MV-4-11 (cell line): ENCODE measurements at places on chromosomes 4 and X.

DNA sequence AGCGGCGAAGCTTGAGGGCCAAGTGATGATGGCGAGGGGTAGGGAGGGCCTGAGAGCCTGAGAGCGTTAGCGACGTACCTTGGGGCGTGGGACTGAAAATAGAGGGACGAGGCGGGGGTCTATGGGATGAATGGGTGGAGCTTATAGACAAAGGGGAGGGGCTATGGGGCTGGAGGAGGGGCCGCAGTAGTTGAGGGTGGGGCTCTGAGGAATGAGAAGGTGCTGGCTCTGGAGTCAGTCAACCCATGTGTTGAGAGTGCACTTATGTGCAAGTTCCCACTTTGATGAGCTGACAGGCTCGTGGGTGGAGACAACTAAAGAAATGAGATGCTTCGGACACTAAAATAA, 488 bp downstream of the TBC1D25 start:
- DNase-seq: peak; percentile 29

GRCh38 chr4:141587897-141588296, 48.5 kb upstream of the IL15 start:
- no peak for DNase-seq

DNA sequence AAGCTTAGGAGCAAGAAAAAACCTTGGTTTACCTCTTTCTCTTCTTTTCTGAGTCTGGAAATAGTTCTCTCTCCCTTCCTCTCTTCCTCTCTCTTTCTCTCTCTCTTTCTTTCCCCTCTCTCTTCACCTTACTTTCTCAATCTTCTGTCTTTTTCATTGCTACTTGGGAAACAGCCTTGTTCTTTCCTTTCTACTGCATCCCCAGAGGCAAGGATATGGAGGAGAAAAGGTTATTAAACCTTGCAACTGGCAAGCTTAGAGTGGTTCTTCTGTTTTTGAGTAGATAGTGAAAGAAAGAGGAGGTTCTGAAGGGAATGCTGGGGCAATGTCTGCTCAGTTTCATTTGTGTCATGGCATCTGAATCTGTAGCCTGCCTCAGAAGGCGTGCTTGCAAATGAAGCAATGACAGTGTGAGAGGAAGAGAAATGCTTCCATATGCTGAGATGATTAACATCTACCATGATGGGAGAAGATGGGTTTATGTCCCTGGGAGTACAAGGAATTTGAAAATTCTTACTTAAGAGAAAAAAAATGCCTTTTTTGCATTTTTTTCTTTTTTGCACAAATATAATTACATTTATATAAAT, 190.6 kb downstream of the CEP135 start:
- DNase-seq: no peak

DNA sequence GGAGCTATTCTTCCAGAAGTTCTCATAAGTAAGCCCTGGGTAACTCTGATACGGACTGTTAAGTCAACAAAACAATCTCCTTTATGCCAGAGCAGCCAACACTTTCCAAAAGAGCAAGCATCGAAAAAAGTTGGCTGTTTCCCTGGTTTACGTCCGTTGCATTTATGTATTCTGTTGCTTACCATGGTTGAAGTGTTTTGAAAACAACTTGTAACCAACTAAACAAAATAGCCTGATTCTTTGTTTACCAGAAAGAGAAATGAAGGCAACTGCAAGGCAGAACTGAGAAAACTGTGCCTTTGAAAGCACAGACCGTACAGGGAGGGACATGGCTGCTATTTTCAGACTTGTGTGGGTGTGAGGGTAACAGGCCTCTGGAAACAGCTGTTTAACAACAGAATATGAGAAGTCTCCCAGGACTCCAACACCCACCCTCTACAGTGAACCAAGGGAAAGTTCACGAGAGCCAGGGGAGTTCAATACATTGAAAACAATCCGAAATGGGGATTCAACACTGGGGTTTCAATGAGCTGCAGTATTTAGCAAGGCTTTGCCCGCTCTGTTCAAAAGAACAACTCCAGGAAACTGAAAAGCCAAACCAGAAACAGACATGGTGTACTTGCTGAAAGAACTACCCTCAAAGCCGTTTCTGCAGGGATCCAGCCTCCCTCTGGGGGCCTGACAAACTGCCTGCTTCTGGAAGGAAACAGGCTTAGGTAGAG, 95.8 kb upstream of the EGFL6 start:
- DNase-seq: peak; percentile 7

DNA sequence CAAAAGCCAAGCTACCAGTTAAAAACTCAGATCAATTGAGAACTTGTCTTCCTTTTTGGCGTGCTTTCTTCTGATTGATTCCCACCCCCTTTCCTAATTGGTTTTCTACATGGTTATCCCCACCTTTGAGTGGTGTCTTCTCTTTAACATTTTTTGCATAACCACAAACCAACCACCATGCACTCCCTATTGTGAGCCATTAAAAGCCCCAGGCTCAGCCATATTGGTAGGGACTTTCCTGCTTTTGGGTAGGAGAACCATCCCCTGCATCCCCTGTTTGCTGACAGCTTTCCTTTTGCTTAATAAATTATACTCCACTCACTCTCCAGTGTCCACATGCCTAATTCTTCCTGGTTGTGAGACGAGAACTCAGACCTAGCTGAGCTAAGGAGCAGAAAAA, 1651.4 kb upstream of the IGFBP7 start:
- no peak for DNase-seq

- DNase-seq: no peak
Observed at GRCh38 chr4:40648131-40648530, 18.5 kb upstream of the RBM47 start.

DNA sequence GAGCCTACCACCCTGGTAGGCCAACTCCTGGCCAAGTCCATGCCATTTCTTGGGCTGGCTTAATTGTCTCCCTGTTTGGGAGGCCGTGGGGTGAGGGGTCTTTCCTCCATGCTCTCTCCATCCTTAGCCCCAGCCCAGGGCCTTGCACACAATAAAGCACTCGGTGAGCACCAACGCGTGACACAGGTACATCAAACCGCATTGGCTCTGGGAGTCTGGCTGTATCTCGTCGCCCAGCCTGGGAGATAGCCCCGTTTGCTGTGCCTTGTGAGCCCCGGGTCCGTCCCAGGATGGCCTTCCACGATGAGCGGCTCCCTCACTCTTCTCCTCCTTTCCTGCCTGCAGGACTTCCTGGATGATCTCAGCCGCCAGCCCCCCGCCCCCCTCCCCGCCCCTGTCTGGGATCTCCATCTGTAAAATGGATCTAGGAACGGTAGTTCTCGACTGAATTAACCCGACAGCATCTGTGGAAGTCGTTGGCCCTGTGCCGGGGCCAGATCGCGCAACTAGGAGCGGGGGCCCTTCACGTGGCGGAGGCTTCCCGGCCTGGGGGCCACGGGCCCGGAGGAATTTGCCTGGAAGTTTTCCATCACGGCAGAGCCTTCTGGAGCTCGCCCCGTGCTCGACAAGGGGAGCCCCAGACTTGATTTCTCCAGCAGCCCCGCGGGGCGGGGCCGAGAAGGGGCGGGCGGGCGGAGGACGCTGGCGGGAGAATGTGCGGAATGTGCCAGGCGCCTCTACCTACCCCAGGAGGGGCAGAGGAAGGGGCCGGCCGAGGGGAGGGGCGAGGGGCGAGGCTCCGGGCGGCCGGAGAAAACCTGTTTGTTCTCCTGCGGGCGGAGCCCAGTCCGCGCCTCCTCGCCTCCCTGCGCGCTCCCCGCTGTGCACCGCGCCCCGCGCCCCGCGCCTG, at the start of gene ZNF185:
Gene ZNF185, plus strand, starts transcription at position 846 of the 910 bp plus-strand sequence. CDS start 16,423 bp downstream, outside the sequence.
- DNase-seq: no peak

DNA sequence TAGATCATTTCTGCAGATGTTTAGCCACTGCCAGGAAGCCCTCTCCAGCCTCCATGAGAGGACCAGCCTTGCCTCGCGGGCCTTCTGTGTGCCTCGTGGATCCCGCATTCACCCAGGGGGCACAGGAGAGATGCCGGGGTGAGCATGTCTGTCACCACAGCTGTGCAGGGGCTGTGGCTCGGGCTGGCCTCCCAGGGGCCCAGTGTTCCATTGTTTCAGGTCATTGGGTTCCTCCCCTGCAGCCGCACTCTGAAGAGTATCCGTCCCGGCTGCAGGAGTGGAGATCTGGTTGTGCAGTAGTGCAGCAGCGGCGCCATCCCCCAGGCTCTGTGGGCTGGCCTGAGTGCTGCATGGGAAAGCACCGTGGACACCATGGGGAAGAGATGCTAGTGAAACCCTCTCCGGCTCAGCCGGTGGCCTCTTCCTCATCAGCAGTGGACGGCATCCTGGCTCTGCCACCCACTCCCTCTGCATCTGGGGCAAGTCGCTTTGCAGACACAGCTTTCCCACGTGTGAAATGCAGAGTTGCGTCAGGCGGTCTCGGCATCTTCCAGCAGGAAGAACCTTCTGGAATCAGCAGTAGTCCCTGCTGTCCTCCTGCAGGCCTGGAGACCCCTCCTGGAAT, 29.1 kb downstream of the TBC1D14 start:
- DNase-seq: no peak

DNA sequence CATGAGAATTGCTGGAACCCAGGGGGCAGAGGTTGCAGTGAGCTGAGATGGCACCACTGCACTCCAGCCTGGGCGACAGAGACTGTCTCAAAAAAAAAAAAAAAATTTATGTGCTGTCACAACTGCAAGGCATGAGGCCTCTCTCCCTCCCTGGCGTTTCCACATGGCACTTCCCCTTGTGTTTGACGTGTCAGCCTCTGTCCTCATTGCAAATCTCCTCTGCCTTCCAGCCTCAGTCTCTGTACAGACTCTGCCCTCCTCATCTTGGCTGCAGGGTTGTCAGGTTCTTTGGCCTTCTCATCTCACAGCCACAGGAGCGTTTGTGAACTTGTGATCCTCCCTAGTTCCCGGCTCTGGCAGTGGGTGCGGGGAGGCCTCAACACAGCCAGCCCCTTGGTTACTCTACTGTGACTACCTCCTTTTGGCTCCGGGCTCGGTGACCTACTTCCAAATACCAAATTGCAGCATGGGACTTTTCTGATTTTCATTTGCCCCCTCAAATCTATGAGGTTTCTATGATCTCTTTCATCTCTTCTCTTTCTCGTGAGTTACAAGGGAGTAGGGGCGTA, 250.0 kb downstream of the CBR4 start:
- peak; percentile 58 for DNase-seq

DNA sequence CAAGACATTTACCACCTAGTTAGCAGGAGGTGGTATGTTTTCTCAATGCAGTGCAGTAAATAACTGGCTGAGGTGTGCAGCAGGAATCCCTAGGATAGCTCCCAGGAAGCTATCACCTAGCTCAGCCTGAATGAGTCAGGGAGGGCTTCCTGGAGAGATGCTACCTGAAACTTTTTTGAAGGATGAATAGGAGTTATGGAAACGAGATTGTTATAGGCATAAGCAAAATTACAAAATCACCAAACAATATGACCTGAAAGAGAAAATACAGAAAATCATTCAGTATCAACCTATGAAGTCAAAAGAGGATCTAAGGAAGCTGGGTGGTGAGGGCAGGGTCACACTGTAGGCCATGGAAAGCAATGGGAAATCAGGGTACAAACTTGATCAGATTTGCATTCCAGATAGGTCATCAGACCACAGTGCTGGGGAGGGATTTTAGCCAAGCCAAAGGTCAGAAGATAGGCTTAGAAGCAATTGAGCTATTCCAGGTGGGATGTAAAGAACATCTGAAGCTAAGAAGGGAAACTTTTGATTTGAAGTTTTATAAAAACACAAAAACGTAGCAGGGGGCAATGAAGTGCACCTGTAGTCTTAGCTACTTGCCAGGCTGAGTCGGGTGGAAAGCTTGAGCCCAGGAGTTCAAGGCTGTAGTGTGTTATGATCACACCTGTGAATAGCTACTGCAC, 11.3 kb downstream of the AREG start:
- DNase-seq: no peak

- no peak for DNase-seq
Observed at GRCh38 chr4:15792974-15793373, 14.8 kb downstream of the CD38 start.

DNA sequence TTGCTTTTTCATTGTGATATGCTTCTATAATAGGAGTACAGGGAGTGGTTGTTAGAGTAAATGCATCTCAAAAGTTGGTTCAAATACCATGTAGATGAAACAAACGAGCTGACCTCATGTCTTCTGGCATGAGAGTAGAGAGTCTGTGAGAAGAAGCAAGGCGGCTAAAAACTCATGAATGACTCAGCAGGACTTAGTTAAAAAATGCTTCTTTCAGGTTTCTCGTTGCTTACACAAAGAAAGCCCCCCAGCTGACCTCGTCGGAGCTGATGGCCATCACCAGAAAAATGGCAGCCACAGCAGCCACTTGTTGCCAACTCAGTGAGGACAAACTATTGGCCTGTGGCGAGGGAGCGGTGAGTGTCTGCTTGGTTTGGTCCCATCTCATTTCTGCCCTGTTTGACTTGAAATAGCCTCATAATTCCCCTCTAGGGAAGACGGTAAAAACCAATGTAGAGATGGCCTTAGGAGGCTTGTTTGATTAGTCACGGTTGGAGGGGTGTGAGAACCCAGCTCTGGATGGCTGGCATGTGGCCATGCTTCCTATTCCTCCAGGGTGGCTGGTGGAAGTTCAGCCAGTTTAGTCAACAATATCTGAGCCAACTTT, 14.5 kb downstream of the AFP start:
- DNase-seq: no peak

DNA sequence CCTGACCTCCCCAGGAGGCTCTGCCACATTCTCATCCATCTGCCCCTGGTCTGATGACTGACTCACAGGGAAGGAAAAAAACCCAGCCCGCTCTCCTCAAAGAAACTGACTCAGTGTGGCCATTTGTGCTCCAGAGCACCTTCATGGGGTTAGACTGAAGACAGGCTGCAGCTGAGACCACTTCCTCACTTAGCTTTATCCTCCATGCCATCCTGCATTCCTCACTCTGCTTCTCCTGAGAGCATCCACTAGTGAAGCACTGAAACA, 35.9 kb upstream of the HPSE start:
- peak; percentile 75 for DNase-seq

GRCh38 chrX:40085714-40086113, 12.0 kb downstream of the BCOR start:
- no peak for DNase-seq

DNA sequence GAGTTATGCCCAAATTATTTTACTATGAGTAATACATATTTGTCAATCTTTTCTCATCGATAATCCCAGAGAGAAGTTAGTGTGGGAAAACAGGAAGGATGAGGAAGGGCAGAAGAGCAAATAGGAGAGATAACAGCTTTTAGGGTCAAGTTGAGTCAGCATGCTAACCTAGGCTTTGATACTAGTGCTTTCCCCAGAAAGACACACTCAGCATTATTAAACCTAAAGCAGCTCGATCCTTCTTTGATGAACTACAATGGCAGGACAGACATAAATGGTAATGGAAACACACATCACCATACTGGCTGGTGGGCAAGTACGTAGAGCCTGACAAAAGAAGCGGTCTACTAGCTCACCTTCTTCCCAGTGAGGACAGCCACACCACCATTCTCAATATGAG, 20.5 kb downstream of the AIFM1 start:
- DNase-seq: no peak

GRCh38 chrX:47093248-47093647, 15.0 kb downstream of the RGN start:
- peak; percentile 15 for DNase-seq

- DNase-seq: no peak
Observed at GRCh38 chrX:130186651-130187050, 14.9 kb downstream of the RAB33A start.

- DNase-seq: no peak
Observed at GRCh38 chr4:23422878-23423277, 467.0 kb downstream of the PPARGC1A start.
